ENCODE measurements at places on chromosomes 1 and 21.
A peak's percentile ranks its signal among the peaks of the same experiment; 100 is the strongest.

DNA sequence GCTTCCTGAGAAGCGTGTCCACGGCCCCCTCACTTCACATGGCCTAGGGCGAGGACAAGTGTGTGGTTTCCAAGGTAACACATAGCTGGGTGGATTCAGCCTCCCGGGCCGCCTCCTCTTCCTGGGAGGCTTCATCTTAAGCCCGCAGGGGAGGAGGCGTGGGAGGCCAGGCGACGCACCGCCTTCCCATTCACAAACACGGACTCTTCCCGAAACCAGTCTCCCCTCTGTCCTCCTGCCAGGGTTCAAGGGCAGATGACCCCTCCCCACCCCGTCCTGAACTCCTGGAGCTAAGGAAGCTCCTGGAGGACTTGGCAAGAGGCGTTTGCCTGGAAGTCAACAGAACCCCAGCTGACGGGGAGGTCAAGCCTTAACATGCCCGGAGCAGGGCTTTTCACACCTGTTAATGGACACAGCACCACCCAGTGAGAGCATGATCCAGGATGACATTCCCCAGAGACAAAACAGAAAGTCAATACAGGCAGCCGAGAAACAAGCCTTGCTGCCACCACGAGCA lies 56.7 kb downstream of the KCNN3 start:
- no peak for DNase-seq

GRCh38 chr21:35281956-35282355 lies 232.9 kb upstream of the RUNX1 start:
- no peak for DNase-seq

- DNase-seq, result no peak
These were observed 122.6 kb downstream of the FCRL5 start for GRCh38 chr1:157429601-157430240.

GRCh38 chr21:29133796-29134195 lies 3.4 kb downstream of the MAP3K7CL start:
- DNase-seq, result no peak

GRCh38 chr1:91732291-91733107 lies 153.5 kb downstream of the TGFBR3 start:
- DNase-seq, result no peak

DNA sequence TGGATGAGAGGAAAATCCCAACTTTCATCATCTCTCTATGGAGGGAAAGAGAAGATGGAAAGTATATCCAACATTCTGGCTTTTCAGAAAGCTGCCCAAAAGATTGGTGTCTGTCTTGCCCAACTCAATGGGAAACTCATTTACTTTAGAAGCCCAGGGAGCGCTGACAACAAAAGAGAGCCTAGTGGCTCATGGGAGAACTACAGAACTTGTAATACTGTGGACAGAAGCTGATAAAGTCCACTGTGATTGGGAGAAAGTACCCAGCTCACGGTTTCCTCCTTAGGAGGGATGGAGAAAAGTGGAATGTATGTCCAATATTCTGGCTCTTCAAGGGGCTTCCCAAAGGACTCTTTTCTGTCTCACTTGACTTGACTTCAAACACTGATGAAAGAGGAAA lies 66.0 kb downstream of the RGS21 start:
- DNase-seq, result no peak

DNA sequence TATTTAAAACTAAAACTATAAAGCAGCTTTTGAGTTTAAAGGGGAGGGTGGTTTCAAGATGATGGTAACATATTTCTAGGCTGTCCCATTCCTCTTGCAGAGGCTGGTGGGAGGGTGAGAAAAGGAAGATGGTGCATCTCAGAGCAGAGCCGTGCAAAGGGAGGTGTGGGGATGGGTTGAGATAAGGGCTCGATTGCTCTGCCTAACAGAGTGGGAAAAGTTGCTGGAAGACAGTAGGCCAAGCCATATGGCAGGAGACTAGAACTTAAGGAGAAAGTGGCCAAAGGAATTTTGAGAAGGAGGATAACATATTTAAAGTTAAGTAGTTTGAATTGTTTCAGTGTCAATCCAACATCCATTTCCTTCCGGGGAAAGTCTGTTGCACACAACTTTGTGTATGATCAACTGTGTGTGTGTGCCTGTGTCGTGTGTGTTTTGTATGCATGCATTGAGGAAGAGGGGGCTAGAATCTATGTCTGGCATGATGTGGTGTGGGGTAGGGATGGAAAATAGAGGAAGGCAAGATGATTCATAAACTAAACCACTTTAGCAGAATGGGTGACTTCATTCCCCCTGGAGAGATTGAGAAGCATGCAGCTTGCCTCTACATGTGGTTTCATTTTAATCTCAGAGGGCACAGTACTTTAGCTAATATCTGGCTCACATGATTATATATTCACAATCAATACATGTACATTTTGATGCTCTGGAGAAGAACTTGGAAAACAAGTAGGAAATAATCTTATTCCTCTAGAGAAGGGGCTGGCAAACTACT lies 145.0 kb upstream of the DNAH14 start:
- DNase-seq, result no peak

- DNase-seq, result no peak
These were observed 102.8 kb upstream of the PROX1 start for GRCh38 chr1:213884942-213885341.

GRCh38 chr1:19648689-19649088 lies 4.6 kb downstream of the NBL1 start:
- no peak for DNase-seq

DNA sequence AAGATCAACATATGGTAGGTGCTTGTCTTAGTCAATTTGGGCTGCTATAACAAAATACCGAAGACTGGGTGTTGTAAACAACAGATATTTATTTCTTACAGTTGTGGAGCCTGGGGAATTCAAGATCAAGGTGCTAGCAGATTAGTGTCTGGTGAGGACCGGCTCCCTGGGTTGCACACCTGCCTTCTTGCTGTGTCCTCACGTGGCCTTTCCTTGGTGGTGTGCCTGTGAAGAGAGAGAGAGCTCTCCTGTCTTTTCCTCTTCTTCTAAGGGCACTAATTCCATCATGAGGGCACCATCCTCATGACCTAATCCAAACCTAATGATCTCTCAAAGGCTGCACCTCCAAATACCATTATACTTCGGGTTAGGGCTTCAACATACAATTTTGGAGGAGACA lies 45.8 kb upstream of the ATF3 start:
- DNase-seq, result no peak

DNA sequence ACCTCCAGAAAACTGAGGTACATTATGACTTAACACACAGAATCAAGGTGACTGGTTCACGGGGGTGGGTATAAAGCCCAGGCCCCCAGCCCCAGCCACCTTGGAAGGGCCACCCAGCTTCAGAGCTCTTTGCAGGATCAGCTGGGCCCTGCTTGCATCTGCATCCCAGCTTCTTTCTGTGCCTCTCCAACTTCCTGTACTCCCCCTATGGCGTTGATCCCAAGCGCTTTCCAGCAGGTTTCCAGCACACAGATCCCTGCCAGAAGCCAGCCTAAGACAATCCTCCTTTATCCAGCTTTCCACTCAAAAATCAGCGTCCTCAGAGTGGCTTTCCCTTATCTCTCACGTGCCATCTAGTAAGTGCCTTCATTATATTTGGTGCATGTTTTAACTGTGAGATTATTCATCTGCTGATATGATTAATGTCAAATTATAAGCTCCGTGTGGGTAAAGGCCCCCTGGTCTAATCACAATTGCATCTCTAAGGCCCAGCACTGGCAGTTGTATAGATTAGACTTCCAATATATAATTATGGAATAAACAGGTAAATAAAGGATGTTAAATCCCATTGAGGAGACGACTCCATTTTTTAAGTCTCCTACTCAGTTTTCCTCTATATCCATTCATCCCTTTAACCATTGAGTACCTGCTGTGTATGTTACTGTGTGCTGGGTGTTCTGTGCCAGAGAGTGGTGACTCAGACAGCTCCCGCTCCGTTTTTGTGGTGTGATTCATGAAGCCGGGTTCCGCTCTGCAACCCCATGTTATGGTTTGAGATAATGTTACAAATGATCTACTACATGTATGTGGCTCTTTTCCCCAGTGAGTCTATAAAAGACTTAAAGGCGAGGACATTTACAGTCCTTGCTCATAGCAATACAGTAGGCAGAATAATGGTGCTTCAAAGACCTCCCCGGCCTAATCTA lies 387.6 kb downstream of the PCP4 start:
- no peak for DNase-seq

DNA sequence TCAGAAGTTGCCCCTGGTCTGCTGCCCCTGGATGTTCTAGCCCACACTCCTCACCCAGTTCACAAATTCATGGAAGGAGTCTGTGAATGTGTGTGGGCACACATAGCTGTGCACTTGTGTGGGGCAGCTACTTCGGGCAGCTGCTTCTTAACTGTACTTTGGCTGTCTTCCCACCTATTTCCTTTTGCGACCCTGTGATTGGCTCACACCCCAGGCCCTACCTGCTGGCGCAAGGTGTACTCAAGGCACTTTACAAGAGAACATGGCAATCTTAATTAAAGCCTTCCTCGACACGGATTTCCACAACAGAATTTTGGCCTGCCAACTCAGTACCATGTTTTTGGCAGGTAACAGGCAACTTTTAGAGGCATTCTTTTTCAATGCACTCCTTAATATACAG lies 86.5 kb upstream of the CTTNBP2NL start:
- DNase-seq, result no peak

DNA sequence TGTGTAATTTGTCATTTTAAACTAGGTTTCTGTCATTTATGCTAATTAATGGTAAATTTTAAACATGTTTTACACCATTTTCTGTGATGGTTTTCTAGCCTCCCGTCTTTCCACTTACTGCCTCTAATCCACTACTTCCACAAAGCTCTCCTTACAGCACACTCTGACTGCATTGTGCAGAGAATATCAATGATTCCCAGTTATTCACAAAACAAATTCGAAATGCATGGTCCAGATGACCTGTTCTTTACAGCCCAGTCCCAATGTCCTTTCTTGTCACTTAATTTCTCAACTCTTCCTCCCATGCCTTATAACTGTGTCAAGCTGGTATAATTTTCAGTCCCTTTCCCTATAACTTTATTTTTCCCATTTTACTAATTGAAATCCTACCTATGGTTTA lies 770.5 kb downstream of the USP25 start:
- no peak for DNase-seq

- no peak for DNase-seq
These were observed 19.2 kb downstream of the CYYR1 start for GRCh38 chr21:26553898-26554297.

DNA sequence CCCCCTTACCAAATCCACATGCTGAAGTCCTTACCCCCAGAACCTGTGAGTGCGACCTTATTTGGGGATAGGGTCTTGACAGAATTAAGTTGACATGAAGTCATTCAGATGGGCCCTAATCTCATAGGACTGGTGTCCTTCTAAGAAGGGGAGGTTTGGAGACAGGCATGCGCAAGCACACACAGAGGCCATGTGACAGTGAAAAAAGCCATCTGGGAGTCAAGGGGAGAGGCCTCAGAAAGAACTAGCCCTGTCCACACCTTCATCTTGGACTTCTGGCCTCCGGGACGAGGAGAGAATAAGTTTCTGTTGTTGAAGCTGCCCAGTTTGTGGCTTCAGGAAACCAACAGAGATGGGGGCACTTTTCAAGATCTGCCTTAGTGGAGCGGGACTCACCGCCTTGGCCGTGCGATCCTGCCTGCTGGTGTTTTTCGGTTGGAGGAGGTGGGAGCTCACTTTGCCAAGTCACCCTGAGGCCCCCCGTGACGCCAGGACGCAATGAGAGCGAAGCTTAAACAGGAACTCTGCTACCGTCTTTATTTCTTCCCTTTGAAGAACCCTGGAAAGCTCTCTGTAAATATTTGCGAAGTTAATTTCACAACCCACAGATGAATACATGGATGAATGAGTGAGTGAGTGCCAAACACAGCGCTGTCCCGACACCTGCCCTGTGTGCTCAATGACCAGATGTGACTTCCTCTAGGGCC lies 42.5 kb upstream of the C1orf174 start:
- DNase-seq, result no peak

DNA sequence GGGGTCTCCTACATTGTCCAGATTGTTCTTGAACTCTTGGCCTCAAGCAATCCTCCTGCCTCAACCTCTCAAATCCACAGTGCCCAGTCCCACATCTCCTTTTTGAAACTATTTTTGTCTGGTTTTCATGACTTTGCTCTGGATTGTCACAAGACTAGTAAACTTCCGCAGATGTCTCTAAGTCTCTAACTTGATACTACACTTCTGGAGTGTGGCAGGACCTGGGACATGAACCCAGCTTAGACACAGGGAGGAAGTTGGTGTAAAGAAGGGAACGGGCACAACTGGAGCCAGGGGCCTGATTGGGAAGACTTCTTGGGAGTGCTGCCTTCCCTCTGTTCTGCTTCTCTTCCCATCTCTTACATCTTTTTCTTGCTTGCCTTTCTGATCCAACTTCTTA lies 16.2 kb upstream of the DISC1 start:
- no peak for DNase-seq

GRCh38 chr21:41029571-41029970 lies 138.4 kb upstream of the BACE2 start:
- no peak for DNase-seq

- no peak for DNase-seq
These were observed 17.2 kb downstream of the NFYC start for GRCh38 chr1:40708750-40709099.

DNA sequence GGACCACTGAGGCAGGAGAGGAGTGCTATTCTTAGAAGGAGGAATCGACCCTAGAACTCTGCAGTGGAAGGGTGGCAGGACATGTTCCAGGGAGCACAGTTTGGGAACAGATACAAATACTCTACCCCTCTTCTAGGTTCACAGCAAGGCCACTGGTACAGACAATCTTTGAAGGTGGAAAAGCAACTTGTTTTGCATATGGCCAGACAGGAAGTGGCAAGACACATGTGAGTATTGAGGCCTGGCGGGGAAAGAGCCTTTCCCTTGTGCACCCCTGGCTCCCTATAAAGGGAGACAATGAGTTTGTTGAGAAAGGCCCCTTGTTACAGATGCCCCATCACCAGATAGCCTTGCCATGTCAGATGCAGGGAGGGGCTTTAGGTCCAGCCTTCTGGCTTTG lies 17.8 kb downstream of the KIF2C start:
- no peak for DNase-seq

GRCh38 chr1:56435434-56436262 lies 143.7 kb downstream of the PLPP3 start:
- no peak for DNase-seq

GRCh38 chr21:16376673-16377072 lies 646.9 kb downstream of the USP25 start:
- DNase-seq, result no peak

DNA sequence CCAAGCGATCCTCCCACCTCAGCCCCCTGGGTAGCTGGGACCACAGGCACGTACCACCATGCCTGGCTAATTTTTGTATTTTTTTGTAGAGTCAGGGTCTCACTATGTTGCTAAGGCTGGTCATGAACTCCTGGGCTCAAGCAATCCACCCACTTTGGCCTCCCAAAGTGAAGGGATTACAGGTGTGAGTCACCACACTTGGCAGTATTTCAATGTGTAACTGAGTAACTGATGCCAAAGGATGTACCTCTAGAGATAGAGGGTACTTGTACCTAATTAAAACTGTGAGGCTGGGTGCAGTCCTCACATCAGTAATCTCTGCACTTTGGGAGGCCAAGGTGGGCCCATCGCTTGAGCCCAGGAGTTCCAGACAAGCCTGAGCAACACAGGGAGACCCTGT lies 258.7 kb upstream of the DMRTA2 start:
- DNase-seq, result no peak

GRCh38 chr1:22120469-22120790 lies 22.5 kb downstream of the WNT4 start:
- no peak for DNase-seq

GRCh38 chr21:39387461-39388037 lies 38.7 kb upstream of the HMGN1 start:
- peak; percentile 85 for DNase-seq

- DNase-seq, result no peak
These were observed 62.1 kb downstream of the KDM1A start for GRCh38 chr1:23081376-23081775.
